Activated effector memory CD4-positive, alpha-beta T cell treated with Interleukin-2 at 50 U/mL for 16 hours (primary cell): ENCODE measurements at places on chromosomes 4 and X.

GRCh38 chr4:33482773-33483172 is 2761.5 kb downstream of the ARAP2 start:
- no peak for DNase-seq

GRCh38 chrX:155718972-155719586 is 106.3 kb upstream of the TMLHE start:
- DNase-seq = no peak

- DNase-seq = no peak
Observed at GRCh38 chr4:42070463-42070862, 80.1 kb downstream of the SLC30A9 start.

- DNase-seq = no peak
Observed at GRCh38 chr4:7910263-7910896, 29.3 kb downstream of the AFAP1 start.

- DNase-seq = no peak
Observed at GRCh38 chrX:36407836-36408235, 488.3 kb downstream of the CFAP47 start.

DNA sequence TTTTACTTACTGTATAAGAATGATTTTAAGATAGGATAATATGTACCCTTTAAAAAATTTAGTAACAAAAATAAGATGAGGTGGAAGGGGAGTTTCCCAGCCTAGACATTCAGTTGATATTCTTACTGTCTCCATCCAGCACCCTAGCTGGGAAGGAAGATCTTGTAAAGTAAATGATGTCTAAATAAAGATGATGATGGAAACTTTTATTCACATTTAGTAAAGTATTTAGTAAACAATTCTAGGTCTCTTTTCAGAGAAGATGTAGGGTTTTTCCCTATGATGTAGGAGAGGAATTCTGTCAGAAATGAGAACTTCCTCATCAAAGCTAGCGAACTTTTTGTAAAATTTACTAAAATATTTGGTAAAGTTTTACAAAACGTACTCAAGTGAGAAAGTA is 136.8 kb downstream of the RAPGEF2 start:
- no peak for DNase-seq

DNA sequence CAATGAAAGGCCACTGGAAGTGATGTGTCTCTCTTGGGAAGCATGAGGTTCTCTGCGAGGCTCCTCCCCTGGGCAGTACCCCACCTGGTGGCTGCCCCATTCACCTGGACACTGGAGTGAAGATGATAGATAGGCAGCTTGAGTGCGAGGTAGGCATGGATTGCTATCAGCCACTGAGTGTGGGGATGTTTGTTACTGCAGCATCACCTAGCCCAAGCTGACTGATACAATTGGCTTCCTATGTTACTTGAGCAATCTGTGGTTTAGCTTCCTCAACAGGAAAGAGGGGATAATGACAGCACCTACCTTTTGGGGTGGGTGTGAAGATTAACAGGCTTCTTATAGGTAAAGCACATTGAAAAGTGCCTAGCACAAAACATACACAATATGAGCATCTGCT is 30.8 kb downstream of the ADRA2C start:
- DNase-seq = no peak

DNA sequence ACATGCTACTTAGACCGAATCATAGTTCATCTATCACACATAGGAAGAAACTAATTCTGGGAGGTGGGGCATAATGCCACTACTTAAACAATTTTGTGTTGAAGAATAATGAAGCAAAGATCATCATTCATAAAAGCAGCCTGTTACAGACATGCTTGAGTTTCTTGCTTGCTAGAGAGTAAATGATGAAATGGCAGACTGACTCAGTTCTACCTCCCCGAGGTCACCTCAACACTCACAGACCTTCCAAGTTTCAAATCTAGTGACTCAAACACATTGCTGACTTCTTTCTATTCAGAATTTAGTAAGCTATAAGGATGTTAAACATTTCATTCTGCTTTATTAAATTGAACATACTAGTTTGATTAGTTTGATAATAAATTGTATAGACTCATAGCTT is 636.5 kb upstream of the FRG1 start:
- DNase-seq = no peak

GRCh38 chr4:213971-214370 is 89.7 kb downstream of the ZNF718 start:
- no peak for DNase-seq

DNA sequence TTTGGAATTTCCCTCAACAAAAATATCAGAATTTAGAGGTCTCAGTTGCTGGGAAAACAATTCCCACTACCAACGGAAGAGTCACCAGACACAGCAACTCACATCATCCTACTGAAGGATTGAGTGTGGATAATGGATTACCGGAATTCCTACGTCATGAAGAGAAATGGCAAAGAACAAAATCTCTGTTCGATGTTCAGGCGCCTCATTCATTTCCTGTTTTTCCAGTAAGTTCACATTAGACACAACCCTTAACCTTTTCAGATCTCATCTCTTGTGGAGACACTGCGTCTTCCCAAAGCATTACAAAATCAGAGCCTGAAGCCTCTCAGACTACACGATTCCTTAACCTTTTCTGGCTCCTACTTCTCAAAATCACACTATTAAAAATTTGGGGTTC is 58.5 kb upstream of the CPEB2 start:
- DNase-seq = no peak

GRCh38 chr4:104494185-104494584 is 509 bp downstream of the CXXC4 start:
- no peak for DNase-seq

DNA sequence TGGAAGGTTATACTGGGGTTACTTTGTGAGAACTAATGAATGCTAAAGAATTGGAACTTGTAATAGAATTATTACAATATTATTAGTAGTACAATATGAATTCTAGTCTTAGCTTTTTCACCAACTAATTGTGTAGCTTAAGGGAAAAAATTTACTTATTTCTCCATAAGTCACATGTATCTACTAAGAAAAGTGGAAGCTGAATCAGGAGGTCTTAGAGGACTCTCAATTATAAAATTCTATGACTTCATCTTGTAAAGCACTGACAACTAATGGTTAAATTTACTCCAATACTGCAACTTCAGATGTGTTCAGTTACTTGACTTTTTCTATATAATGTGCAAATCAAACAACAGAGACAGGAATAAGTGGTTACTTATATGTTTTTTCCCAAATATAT is 899 bp upstream of the TMPRSS11D start:
- no peak for DNase-seq

DNA sequence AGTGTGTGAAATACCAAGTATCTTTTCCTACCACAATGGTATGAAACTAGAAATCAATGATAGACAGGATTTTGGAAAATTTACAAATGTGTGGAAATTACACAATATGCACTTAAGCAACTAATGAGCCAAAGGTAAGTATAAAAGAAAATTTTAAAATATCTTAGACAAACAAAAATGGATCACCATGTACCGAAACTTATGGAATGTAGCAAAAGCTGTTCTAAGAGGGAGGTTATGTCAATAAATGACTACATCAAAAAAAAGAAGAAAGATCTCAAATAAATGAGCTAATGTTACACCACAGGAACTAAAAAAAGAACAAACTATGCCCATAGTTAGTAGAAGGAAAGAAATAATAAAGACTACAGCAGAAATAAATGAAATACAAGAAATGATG is 1084.1 kb downstream of the TECRL start:
- no peak for DNase-seq

DNA sequence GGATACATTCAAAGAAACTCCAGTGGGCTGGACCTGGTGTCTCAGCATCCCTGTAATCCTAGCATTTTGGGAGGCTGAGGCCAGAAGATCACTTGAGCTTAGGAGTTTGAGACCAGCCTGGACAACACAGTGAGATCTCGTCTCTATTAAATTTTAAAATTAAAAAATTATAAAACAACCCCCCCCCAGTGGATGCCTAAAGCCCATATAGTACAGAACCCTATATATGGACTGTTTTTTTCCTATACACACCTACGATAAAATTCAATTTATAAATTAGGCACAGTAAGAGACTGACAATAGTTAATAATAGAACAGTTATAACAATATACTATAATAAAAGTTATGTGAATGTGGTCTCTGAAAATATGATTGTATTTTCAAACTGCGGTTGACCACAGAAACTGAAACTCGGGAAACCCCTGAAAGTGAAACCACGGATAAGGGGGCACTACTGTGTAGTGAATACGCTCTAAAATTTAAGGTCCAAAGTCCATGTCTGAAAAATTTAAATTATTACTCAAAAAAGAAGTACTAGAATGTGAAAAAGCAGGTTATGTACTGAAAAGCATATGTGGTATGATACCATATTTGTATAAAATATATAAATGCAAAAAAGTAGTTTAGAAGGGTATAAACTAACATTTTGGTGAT is 2.0 kb downstream of the SMIM14 start:
- DNase-seq = no peak

DNA sequence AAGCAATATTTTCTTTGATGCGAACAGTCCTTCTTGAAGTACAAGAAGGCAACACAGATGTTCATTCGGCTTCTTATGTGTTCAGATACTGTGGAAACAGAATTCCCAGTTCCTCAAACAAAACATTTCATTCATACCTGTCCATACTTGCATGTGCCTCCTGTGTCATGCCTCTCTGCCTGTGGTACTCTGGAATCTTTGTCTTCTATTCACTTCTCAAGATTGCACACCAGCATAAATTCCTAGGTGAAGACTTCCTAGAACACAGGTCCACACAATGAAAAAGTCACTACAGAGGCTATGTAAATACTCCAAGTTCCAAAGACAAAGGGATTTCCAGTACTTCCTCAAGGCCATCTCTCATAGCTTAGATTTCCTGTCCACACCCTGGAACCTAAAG is 367.2 kb downstream of the AFF2 start:
- DNase-seq = no peak

- DNase-seq = no peak
Observed at GRCh38 chr4:146592019-146592418, 46.7 kb upstream of the POU4F2 start.

GRCh38 chrX:129359269-129359668 is 164.0 kb downstream of the SMARCA1 start:
- DNase-seq = no peak

DNA sequence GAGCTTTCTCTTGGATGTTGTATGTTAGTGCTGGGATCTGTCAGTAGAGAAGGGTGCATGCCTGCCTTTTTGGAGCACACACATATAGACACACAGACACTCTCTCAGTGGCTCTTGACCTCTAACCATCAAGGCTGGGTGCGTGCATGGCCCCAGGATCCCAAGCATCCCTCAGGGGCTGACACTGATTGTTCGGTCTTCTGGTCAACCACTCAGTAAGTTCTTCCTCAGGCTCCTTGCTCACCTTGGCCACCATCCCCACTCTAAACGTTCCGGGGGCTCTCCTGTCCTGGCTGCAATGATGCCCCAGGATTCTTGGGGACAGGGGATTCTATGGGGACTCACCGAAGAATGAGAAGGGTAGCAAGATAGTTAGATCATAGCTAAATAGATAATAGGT is 179.6 kb downstream of the SHOX start:
- no peak for DNase-seq

DNA sequence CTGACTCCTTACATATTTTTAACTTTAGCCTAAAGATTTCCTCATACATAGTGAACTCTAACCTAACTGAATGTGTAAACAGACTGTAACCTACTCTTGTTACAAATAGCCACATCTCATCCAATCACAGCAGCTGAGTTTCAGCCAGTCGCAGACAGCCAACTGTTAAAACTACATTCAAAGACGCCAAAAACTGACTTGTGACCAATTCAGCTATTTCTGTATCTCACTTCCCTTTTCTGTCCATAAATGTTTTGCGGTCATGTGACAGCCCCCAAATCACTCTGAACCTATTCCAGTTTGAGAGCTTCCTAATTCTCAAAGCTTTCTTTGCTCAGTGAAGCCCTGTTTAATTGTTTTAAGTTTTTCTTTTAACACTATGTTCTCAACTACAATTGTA is 2731.9 kb downstream of the ARAP2 start:
- no peak for DNase-seq

DNA sequence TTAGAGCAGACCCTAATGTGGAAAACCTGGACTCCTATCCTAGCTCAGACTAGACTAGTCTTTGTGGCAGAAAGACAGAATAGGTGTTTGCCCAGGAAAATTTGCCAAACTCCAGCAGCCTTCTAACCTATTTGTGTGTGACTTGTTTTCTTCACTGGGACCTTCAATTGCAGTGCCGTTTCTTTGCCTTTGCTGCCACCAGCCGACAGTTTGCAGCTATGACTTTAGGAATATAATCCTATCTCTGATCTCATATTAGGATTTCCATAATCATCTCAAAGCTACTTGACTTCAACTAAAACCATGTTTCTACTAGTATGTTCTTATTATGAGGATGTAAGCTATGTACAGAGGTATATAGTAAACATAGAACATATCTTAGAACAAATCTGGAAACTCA is 60.2 kb upstream of the PGAM4 start:
- no peak for DNase-seq

GRCh38 chr4:146243141-146243882 is 29.0 kb downstream of the REELD1 start:
- DNase-seq = peak; percentile 13

DNA sequence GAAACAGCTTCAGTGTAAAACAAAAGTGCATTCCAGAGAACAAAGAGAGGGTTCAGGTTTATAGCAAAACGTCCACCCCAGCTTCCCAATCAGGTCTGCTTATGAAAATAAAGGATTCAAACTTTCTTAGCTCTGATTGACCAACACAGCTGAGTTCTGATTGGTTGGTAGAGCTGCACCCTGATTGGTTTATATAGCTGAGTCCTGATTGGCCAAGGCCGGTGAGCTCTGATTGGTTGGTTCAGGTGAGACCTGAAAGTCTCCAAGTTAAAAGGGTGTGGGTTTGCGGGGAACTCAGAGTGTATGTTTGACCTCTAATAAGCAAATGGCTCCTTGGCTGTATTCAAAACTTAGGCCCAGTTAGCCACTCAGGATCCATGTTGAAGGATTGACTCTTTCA is 20.9 kb downstream of the CLRN2 start:
- no peak for DNase-seq

DNA sequence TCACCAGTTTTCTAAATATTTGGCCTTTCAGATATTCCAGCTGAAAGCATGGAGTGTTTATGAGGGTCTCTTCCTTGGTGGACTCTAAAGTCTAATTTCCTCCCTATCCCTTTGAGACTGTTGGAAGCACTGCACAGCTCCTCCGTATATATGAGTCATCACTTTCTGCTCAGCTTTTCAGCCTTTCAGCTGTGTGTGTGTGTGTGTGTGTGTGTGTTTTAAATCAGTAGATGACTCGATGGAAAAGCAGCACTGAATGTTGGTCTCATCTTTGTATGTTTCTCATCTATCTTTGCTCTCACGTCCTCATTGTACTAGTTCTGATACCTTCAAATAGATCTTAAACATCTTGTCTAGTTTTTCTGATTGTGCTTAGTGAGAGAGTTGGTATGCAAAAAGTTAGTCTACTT is 81.6 kb downstream of the ZFX start:
- no peak for DNase-seq

DNA sequence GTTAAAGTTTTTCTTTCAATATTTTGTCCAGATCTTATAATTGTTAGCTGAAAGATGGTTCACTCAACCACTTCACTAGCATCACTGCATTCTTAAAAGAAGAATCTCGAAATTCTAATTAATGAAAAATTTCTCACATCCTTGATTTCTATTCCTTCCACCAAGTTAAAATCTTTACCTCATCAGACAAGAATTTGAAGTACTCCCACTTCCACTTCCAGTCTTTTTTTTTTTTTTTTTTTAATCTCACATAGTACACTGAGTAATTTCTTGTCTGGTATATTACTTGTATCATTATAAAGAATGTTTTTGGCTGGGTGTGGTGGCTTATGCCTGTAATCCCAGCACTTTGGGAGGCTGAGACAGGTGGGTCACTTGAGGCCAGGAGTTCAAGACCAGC is 73.2 kb downstream of the FBXW7 start:
- no peak for DNase-seq
